ENCODE measurements at places on chromosomes 7 and 10.

- no peak for DNase-seq
Measured at GRCh38 chr7:24899161-24899560, 80.8 kb downstream of the OSBPL3 start.

GRCh38 chr10:93462371-93462770, 19.8 kb downstream of the MYOF start:
- DNase-seq, result no peak

- no peak for DNase-seq
Measured at GRCh38 chr10:11218395-11218794, 200.7 kb downstream of the CELF2 start.

DNA sequence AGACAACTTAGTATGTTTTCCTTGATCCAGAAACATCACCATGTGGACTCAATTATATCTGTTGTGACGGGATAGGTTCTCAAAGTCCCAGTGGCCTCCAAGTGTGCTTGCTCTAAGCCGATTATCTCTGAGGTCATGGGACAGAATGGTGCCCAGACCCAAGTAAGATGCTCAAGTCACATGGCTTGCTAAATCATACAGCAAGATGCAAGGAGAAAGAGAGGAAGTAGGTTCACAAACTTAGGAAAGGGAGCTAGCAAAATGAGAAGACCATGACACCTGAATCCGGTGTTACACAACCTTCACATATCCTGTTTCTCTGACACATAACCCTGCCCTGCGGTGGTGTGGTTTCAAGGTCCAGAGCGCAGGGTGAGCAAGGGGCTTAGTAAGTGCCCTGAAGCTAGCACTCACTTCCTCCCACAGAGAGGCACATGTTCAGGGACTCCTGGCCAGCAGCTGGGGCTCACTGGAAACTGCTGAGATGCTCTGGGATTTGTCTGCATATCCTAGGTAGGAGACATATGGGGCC, 590.9 kb upstream of the ANKRD30A start:
- no peak for DNase-seq

- DNase-seq, result no peak
Measured at GRCh38 chr7:104175361-104175984, 32.3 kb downstream of the ORC5 start.

GRCh38 chr10:48970046-48970445, 30.4 kb upstream of the LRRC18 start:
- no peak for DNase-seq

DNA sequence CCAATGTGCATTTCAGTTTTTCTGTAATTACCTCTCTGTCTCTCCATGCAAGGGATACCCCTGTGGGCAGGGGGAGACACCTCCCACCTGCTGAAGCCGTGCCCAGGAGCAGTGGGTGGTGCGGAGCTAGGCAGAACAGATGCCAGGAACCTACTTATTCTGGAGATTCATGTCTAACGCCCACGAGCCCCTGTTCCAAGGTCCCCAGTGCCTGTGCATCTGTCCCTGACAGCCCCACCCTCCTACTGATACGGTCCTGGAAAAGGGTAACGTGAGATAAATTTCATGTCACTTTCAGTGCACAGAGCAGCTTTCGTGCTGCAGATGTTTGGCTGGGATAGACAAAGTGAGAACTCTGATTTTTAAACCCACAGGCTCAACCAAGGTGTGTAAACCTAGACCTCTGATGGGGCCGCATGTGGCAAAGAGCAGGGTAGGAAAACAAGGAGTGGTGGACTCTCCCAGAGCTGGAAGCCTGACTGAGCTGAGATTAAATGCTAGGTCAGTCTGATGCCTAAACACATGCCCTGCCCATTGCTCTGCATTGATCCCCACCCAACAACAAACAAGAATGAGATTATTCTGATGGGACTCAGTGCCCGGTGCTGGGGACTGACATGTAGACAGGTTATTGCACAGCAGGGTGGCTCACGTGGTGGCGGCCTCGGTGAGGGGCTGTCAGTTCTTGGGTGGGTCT, 123.6 kb upstream of the GDF10 start:
- DNase-seq, result no peak

GRCh38 chr10:1992930-1993329, 255.6 kb upstream of the ADARB2 start:
- DNase-seq, result no peak

- no peak for DNase-seq
Measured at GRCh38 chr10:97991871-97992270, 38.5 kb downstream of the CRTAC1 start.

DNA sequence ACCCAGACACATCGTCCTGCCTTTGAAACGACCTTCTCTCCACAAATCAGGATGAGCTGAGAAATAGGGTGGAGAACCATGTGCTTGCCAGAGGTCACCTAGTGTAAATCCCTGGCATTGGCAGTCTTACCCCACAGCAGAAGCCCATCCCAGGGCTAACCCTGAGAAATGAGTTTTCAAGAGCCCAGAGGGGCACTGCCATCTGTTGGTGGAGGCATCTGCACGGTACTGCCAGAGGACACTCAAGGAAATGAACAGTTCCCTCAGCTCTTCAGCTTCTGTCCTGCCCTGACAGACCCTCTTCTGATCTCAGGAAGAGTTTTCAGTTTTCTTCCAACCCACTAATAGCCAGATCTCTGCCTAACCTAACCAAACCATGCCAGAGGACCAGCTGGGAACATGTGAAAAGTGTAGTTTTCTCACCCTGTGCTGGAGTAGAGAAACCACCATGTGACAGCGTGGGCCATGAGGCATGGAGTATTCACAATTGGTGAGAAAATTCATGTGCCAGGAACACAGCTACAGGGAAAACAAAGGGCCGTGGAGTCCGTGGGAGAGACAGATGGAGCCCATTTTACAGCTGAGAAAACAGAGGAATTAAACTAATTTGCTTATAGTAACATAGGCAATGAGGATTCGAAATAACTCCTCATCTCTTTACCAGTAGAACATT, 37.7 kb upstream of the ITPRID1 start:
- no peak for DNase-seq

DNA sequence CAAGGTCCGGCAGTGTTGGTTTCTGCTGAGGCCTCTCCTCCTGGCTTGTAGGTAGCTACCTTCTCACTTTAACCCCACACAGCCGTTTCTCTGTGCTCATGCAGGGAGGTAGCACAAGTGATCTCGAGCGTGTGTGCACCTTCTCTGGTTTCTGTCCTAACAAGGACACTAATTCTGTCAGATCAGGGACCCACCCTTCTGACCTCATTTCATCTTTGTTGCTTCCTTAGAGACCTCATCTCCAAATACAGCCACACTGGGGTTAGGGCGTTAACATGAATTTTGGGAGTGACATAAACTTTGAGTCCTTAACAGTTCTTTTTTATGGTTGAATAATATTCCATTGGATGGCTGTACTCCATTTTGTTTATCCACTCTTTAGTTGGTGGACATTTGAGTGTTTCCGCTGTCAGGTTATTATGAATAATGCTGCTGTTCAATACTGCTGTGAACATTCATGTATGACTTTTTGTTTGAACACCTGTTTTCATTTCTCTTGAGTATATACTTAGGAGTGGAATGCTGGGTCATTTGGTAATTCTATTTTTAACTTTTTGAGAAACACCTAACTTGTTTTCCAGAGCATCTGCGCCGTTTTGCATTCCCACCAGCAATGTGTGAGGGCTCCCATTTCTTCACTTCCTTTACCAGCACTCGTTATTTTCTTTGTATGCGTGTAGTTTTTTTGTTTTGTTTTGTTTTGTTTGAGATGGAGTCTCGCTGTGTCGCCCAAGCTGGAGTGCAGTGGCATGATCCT, 57.5 kb downstream of the LCOR start:
- no peak for DNase-seq

GRCh38 chr10:71739358-71739900, 19.9 kb upstream of the C10orf105 start:
- DNase-seq, result no peak

DNA sequence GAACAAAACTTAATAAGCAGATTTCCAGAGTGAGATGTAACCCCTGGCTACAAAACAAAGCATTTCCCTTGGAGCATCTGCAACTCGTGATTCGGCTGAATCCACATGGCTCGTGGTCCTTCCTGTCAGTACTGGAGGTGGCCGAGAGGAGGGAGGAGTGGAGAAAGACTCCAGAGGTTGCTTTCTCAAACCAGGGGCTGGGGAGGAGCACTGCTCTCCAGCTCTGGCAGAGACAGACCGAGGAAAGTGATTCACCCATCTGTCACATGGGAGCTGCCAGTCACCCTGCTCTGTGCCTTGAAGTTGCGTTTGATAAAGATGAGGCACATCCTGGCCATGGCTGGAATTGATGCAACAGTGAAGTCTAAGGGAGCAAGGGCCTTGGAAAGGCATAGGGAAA, 72.7 kb downstream of the COL13A1 start:
- DNase-seq, result no peak

GRCh38 chr7:55431898-55432297, 66.8 kb downstream of the LANCL2 start:
- no peak for DNase-seq
